Naive thymus-derived CD4-positive, alpha-beta T cell (primary cell): ENCODE measurements at places on chromosomes 13 and 19.
A peak's percentile ranks its signal among the peaks of the same experiment; 100 is the strongest.

DNA sequence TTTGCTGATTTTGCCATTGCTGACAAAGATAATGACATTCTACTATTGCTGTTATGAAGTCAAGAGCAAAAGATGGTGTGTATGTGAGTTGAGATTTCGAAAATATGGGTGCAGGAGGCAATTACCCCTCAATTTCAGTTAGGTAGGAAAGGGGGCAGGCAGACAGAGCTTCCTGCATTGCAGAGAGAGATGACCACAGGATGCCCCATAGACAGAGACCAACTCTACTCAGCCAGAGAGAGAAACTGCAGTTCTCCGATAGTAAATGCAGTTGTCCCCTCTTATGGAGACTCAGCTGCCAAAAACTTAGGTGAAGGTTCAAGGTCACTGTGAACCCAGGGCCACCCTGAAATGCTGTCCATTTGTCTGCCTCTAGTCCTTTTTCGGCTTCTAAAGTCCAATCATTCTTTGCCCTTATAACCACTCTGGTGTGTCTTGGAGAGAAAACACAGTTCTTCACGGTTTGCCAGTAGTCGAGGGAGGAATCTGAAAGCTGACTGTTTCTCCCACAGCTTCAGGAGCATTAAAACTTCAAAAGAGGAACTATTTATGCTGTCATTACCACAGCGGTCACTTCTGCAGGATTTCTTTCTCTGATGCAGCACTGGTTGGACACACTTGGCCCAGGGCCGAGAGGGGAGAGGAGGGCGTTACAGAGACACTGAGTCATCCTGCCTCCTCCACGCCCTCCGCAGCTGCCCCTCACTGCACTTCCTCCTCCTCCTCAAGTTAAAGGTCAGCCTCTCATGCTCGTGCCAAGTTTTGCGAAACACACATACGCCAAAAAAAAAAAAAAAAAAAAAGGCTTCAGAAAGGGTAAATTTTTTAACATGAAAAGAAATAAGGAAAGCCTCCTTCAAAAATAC lies 264.3 kb downstream of the FOXO1 start:
- no peak for DNase-seq

GRCh38 chr19:13033244-13033643 lies 38.0 kb downstream of the NFIX start:
- DNase-seq, result no peak

- no peak for DNase-seq
Observed at GRCh38 chr13:71659404-71659803, 207.6 kb downstream of the DACH1 start.

DNA sequence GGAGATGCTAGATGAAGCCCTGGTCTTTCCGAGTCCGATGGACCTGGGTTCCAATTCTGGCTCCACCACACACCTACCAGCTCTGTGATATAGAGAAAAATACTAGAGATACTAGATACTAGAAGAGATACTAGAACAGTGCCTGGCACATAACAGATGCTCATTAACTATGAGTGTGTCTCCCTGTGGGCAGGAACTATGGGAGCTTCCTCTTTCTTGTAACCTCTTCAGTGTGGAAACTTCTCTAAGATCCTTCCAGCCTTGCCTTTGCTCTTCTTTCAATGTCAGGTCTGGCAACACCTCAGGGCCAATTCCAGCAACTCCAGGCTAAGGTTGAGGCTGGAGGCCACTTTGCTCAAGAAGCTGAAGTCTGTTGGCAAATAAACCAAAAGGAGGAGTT lies 143.9 kb downstream of the KATNAL1 start:
- DNase-seq, result no peak

DNA sequence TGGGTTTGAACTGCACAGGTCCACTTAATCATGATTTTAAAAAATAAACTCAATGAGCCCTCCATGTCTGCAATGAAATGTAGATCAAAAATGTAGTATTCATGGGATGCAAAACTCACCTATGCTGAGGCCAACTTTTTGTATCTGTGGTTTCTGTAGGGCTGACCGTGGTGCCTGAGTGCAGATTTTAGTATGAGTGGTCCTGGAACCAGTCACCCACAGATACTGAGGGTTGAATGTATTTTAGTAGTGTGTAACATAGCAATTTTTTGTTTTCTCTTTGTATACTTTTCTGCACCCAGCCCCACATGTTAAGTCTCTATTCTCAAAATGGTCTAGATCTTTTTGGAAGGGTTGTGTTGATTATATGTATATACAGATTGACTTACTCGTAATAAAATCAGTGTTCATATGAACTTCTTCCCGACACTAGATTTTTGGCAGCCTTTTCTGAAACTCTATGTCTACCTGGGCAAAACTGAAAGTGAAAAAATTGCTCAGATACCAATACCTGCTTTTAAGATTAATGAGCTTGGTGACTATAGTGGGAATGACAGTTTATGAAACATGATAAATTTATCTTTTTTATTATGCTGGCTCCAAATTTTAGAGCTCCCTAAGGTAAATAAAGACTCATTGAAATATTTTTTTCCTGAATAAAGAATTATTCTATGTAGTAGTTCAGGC lies 51.6 kb downstream of the DNAJC15 start:
- DNase-seq, result no peak

DNA sequence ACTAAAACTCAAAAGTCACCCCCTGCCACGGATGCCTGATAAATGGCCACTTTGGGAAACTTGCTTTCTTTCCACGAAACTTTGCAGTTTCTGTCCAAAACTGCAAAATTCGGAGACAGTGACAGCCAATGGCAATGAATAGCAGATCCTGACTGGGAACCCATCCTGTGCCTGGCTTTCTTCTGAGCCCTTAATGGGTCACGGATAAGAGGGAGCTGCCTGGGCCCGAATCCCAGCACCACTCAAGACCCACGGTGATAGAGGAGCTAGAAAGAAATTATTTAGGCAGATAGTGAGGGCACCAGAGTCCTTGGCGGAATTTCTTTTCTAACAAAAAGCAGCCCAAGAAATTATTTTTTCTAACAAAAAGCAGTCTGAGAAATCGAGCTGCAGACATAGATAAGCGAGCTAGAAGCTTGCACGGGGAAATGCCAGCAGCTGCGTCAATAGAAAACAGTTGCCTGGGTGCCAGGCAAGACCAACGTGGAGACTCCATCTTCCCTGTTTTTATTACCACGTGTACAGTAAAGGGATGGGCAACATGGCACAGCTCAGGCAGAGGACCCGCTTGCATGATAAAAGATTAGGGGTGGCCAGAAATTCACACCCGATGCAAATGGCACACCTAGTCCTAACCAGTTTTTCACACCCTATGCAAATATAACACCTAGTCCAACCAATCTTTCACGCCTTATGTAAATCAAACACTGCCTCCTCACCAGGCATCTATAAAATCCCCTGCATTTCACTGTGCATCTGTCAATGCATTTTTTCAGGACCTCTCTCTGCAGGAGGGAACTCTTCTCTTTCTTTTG lies 7.1 kb upstream of the HSH2D start:
- DNase-seq, result no peak

DNA sequence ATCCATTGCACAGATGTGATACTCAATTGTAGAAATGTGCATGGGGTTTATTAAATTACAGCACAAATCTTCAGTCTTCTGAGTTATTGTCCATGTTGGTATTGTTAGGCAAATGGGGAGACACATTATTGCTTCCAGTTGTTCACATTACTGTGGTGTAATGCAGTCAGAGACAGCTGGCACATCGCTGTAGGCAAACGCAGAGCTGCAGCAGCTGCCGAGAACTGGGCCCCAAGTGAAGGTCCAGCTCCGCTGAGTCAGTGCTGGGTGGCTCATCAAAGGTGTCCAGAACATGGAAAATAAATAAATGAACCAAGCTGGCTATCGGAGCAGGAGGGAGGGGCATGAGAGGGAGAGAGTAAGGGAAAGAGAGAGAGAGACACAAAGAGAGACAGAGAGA lies 299.1 kb upstream of the OBI1 start:
- no peak for DNase-seq

DNA sequence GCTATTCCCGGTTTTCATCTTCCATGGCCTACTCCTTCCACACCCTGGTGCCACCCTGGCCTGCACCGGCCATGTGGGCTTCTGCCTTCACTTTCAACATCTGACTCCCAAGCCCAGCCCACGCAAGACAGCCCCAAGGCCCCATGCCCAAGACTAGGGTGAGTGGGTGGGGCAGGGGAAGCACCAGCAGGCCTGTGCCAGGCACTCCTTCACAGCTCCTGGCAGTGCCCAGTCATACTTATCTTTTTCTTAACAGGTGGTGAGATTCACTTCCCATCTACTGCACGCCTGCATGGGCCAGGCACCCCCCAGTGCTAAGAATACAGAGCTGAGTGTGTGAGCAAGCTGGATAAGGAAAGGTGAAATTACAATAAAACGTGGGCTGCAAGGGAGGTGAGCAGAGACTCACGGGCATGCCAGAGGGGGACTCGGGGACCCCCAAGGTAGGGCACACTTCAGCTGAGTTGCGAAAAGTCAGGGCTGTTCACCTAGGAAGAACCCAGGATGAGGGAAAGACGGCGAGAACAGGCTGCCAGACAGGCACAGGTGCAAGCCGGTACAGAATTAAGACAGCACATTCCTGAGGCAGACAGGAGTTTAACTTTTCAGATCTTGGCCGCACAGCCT lies 55.7 kb downstream of the COL4A1 start:
- no peak for DNase-seq

DNA sequence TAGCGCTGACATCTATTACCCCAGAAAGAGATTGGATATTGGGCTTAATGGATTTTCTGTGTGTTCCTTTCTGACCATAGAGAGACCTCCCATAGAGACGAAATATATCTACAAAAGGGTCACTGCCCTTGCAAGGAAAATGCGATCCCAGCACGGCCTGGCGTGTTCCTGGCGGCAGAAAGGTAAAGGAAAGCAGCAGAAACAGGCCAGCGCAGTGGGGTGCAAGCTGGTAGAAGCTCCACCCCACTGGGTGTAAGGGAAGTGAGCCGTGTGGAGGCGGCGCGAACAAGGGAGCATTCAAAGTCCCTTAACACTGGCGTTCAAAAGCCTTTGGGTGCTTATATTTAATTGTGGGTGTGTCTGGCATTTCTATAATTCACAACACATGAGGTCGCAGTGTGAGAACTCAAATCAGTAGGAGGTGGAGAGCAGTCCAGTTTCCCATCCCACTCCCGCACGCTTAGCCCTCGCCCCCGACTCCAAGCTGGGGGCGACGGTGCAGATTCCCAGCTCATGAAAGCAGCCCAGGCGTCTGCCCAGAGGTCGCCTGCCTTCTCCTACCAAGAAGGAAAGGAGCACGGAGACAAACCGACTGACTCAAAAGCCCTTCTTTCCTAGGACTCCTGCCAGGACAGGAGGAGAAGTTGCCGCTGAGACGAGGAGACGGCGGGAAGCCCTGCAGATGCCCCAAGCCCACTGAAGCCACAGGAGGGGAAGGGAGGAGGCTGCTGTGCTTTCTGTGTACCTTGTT lies 478.4 kb downstream of the FOXO1 start:
- peak; percentile 80 for DNase-seq

- no peak for DNase-seq
Observed at GRCh38 chr13:79932556-79932955, 408.4 kb downstream of the SPRY2 start.

GRCh38 chr13:34356686-34357434 lies 538.9 kb downstream of the RFC3 start:
- no peak for DNase-seq

- DNase-seq, result no peak
Observed at GRCh38 chr13:49933511-49933910, 2.6 kb downstream of the SPRYD7 start.

DNA sequence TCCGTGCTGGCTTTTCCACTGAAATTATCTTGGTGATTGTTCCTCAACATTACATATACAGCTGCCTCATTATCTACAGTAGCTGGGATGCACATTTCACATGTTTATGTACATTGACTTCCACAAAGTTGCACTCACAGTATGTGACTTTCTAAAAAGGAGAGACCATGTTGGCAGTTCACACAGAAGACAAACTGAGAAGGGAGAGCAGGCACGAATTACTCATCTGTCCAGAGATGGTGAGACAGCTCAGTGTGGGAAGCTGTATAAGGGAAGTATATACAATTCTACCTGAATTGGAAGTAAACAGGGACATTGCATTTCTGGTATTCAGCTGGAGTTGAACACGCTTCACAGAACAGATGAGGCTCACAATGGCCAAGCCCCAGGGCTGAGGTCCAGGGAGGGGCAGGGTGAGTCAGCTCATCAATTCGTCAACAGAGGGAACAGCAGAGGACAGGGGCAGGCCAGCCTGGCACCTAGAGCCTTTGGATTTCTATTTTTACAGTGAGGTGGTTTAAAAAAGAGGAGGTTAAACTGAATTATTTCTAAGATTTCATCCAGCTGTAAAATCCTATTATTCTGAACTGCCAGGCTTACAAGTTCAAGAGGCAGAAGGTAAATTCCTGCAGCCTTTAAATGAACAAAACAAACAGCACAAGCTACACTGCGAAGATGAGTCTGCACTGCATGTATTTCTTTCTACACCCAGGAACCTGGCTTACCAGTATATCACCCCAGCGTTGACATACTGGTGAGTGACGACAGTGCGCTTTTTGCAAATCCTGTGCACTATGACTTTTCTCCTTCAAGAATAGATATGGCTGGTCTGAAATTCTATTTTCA lies 9.8 kb downstream of the PARP4 start:
- DNase-seq, result no peak

- no peak for DNase-seq
Observed at GRCh38 chr13:27077451-27077850, 94.2 kb downstream of the USP12 start.
